ENCODE measurements at places on chromosomes 5 and 9.

GRCh38 chr5:125042261-125042890, 295.9 kb upstream of the ZNF608 start:
- no peak for DNase-seq

DNA sequence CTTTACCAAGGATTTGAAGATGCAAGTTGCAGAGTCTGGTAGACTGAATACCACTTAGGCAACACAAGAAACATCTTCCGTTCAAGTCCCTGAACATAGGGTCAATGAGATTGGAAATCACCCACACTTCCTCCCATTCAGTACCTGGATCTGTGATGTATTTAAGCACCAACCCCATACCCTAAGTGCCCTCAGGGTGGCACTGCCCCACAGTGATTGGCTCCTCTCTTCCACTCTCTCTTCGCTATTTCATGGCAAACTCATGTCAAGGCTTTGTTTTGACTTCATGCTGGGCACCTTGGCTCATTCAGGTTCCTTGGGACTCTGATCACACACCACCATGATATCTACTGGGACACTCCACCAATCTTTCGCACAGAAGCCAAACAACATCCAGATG, 53.7 kb downstream of the GGTA1 start:
- no peak for DNase-seq

DNA sequence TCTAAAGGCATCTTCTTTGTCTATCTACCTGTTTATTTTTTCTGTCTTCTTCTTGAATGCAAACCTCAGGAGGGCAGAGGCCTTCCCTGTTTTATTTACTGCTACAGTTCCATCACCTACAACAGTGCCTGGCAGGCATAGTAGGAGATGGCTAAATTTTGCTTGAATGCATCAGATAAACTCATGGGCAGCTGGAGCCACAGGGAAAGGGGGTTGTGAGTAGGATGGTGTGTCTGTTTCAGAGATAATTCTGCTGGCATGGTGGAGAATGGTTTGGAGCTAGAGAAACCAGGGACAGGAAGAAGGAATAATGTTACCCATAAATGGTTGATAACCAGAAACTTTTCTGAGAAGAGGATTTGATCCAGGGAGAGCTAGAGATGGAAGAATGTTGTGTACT, 189.8 kb upstream of the BRINP1 start:
- no peak for DNase-seq

GRCh38 chr9:114551750-114552685, 35.6 kb upstream of the ATP6V1G1 start:
- no peak for DNase-seq

- DNase-seq, result no peak
These were observed 47.9 kb upstream of the PPP2CA start for GRCh38 chr5:134273642-134274395.

DNA sequence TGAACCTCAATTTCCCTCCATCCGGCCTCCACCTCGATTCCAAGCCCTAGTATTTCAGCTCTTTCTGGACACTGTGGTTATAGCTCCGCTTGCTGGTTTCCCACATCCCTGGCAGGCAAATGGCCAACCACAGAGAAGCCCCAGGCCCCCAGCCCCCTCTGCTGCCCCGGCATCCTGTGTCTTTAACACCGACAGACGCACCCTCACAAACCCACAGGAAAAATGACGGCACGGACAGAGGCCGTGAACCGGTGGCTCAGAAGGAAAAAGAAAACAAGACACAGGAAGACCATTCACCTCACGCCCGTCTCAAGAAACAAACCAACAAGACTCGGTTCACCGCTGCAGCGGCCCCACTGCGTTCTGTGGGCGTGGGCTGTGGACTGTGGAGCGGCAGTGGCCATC, 1.5 kb upstream of the CLIC3 start:
- no peak for DNase-seq

DNA sequence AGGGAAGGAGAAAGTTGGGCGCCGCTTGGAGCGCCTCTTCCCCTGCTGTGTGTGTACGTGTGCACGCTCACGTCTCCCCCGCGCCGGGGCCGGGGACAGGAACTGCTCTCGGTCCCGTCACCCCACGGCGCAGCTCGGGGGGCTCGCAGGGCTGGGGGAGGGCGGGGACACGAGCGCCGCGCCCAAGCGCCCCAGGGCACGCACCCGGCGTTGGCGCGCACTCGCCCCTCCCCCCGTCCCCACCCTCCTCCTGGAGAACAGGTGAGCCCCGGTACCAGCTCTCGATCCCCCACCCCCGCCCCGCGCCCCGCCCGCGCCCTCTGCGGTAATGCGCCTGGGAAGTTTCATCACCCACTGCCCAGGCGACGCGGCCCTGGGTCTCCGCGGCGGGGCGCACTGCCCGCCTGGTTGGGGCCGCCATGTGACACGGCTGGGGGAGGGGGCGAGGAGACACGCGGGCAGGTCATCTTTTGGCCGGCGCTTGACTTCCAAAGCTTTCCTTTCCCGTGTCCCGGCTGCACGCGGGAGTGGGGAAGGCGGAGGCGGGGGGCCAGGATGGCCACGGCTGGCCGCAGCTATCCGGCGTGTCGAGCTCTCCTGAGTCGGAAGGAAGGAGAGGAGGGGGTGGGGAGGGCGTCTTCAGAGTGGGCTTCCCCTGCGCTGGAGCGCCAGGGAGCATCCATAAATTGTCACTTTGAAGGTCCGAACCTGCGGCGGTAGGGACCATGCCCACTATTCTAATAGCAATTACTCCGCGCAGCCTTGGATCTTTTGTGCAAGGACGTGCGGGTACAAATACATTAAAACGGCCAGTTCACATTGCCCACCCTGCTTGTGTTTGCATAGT, 1.5 kb upstream of the STC2 start:
- DNase-seq, result no peak

- DNase-seq, result no peak
These were observed 37.8 kb upstream of the TMEM250 start for GRCh38 chr9:136156209-136157120.

- no peak for DNase-seq
These were observed 158.8 kb downstream of the FGF18 start for GRCh38 chr5:171578049-171578828.

DNA sequence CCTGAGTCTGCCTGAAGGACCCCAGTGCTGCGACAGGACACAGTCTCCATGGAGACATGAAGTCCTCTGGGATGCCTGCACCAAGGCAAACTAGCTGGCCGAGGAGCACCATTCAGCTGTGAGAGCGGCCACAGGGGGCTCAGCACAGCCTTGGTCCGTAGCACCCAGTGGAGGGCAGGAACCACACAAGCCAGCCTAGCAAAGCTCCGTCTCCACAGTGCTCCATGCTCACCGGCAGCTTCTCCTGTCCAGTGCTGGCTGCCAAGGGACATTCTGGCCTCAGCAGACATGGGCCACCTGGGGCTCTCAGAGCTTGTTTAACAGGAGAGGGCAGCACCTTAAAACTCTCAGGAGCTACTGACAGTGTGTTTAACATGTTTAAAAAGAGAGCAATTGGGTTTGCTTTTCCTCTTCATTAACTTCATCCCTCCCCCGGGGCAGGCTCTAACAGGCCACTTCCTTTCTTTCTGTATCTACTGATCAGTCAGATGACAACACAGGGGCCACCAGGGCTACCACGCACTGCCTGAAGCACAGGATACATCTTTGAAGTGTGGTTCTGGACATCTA, 57.0 kb downstream of the SECISBP2 start:
- DNase-seq, result peak; percentile 35

DNA sequence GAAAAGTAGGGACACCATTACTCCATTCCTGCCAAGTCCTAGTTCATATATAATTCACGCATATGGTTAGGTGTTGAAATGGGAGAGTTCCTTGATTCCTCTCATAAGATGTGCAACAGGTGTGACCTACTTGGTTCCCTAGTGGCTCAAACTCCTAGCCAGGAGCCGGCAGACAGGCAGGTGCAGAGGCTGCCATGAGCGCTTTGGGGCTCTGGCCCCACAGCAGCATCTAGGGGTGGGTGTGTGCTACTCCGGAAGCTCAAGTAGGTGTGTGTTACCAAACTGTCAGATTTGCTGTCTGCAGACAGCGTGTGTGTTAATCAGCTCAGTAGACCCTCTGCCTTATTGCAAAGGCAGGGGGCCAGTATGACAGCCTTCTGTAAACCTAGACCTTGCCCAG, 1652.4 kb upstream of the ACO1 start:
- no peak for DNase-seq

GRCh38 chr9:20289423-20290010, 332.8 kb downstream of the MLLT3 start:
- no peak for DNase-seq

- DNase-seq, result peak; percentile 76
These were observed 384 bp upstream of the DMXL1 start for GRCh38 chr5:119070578-119070827.

GRCh38 chr5:43042176-43042625, 2.1 kb upstream of the ANXA2R start:
- no peak for DNase-seq

GRCh38 chr5:73938938-73939320, 312.9 kb downstream of the ARHGEF28 start:
- no peak for DNase-seq

DNA sequence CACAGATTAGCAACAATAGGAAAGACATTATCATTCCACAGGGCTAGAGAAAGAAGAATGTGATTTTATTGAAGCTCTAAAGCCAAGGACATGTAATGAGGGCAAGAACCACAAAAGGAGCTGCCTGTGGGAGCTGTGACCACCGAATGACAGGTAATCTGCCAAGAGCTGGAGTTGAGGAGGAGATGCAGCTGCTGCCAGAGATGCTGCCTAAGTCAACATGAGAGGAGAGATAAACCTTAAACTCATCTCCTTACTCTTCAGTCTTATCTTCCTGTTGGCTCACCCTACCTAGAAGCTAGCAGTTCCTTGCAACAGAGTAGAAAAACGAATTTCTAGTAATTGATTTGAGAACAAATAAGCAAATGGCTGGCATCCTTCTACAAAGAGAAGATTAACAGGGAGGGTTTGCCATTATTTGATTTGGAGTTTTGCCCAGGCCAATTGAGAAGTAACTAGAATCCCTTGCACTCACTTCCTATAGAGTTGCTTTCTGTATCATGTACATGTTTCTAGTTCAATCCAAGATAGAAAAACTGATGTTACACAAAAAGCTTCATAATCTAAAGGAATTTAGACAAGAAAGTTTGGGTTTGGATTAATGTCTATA, 539.2 kb downstream of the TLE1 start:
- DNase-seq, result no peak

- no peak for DNase-seq
These were observed 15.0 kb downstream of the FGD3 start for GRCh38 chr9:92962303-92962649.

DNA sequence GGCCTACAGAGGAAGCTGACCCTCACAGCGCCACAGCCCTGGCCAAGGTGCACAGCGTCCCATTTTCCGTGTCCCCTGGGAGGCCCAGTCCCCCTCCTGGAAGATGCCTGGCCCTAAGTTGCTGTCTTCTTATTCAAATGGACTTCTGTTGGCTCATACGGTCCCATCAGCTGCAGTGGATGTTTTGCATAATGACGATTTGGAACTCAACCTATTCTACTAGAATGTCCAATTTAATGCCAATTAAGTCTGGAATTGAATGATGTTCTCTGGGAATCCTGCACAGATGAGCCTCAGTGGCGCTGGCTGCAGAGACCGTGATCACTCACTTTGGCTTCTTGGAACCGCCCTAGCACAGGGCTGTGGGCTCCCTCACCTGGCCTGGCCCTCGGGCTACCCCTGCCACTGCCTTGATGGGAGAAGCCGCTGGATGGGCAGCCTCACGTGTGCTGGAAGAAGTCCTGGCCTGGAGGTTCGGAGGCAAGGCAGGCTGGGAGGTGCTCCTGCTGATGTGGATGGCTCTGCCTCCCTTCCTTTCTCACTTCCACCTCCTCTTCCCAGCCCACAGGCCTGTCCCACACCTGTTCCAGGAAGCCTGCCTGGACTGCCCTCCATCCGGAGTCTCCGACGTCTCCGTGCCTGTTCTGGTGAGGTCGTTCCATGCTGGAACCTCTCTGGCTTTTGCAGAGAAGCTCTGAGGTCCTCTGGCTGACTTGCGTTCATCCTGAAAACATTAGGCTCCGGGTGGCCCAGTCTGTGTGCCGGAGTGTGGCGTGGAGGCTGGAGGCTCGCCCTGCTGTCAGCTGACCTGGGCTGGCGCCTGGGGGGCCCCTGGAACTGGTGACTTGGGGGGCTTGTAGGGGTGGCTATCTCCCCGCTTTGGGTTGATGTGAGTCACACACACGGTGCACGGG, 147.1 kb downstream of the RXRA start:
- DNase-seq, result no peak

DNA sequence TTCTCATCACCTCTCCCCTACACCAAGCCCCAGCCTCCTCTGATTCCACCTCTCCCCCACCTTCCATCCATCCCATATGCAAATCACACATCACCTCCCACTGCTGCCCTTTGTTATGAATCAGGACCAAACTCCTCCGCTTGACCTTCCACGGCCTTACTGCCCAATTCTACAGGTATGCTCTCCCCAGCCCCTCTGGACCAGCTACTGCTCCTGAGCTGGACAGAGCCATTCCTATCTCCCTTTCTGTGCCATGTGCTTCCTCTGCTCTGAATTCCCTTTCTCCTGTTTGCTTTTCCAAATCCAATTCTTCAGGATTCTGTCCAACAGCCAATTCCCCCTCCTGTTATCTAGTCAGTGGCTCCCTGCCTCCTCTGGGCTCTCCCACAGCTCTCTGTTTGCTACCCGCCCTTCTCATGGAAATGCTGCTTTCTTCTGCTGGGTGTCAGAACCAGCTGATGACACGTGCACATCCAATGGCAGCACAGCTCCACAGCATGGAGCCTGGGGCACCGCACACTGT, 8.3 kb downstream of the FABP6 start:
- DNase-seq, result no peak

- no peak for DNase-seq
These were observed 218.9 kb upstream of the MVB12B start for GRCh38 chr9:126107693-126108092.

DNA sequence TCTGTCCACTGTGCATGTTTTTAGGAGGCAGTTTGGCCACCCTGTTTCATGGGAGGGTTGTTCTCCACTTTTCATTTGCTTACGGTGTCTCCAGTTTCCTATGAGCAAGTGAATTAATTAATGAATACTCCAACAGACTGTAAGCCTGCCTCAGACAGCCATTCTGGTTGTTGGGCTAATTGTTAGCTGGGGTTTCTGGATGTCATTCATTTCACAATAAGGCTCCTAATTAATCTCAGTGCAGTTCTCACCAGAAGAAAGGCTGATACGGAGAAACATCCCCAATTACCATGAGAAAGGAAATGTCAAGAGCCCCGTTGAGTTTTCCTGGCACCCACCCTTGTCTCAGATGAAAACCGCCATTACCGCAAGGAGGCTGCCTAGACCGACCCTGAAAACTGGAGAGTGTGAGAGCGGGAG, 75.8 kb downstream of the MAP1B start:
- no peak for DNase-seq

DNA sequence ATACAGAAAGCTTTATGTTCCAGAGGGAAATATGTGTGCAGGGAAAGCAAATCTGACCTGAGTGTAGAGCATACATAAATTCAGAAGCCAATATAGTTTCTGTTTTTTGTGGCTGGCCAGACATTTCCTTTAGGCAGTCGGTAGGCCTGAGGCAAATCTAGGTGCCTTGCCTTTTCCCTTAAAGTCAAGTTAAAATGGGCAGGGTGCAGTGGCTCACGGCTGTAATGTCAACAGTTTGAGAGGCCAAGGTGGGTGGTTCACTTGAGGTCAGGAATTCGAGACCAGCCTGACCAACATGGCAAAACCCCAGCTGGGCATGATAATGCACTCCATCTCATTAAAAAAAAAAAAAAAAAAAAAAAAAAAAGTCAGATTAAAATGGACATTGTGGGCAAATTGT, 31.2 kb downstream of the PHAX start:
- no peak for DNase-seq

GRCh38 chr5:108707141-108707540, 40.6 kb upstream of the FER start:
- no peak for DNase-seq
